ENCODE measurements at places on chromosomes 4 and X.

- DNase-seq, result no peak
Measured at GRCh38 chr4:7558436-7558835, 123.7 kb upstream of the PSAPL1 start.

DNA sequence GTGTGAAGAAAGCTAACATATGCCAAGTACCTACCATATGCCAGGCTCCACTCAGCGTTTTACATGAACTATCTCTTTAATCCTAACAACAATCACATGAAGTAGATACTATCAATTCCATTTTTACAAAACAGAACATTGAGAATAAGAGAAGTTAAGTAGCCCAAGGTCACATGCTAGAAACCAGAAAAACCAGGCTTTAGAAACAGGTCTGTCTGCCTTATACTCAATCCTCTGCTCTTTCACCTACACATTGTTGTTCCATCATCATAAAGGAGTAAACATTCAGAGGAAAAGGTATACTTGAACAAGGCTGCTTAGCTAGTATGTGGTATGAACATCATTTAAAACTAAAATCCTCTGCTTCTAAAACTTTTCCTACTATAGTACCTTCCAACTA lies 42.1 kb downstream of the WDFY3 start:
- no peak for DNase-seq

DNA sequence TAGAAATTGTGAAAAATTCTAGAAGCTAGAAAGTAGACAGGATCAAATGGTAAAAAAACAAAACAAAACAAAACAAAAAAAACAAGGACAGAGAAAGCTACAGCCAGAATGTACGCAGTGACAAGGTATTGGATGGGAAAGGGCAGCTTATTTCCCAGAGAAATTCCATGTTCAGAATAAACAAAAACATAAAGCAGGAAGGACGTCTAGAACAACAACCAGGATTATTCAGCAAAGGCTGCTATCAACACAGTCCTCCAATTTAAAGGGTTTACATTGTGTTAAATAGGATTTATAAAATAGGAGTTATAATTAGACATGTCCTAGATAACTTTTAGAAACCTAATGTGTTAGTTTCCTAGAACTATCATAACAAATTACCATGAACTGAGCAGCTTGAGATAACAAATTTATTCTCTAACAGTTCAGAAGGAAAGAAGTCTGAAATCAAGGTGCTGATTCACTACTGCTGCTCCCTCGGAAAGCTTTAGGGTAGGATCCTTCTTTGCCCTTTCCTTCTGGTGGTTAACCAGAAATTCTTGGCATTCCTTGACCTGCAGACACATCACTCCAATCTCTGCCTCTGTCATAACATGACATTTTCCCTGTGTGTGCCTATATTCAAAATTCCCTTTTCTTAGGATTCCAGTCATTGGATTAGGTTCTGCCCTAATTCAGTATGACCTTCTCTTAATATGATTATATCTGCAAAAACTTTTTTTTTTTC lies 175.6 kb downstream of the SNCA start:
- no peak for DNase-seq

DNA sequence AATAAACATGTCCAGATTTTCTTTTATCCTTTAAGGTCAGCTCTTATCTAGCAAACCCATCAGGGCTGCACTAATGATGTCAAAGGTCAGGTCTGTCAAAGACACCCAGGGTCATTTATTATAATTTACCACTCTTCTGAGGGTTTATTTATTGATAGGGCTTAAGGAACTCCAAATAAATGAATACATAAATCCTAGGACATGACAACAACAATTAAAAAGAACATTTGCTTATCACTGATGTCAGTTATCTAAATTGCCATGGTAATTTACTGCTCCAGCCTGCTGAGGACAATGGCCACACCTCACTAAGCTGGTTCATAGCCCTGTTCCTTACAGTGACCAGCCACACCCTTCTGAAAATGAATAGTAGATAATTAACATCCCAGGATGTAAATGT lies 317.1 kb downstream of the UNC5C start:
- DNase-seq, result no peak

- no peak for DNase-seq
Measured at GRCh38 chr4:159008671-159009070, 94.2 kb upstream of the RAPGEF2 start.

DNA sequence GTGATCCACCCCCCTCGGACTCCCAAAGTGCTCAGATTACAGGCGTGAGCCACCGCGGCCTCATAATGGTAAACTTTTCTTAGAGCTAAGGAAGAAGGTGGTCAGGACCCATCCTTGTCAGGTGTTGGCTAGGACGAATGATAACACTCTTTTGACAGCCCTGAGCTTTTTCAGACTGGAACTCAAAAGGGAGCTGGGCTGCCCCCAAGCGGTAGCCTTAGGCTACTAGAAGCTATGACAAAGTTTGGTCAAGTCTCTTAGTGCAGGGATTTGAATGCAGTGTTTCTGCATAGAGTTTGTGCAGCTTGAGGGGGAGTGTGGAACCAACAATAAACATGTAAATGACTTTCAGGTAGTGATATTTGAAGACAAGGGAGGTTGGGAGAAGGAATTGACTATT lies 11.8 kb upstream of the HSD17B10 start:
- DNase-seq, result peak; percentile 10

- DNase-seq, result no peak
Measured at GRCh38 chr4:67459164-67459563, 86.1 kb downstream of the CENPC start.

DNA sequence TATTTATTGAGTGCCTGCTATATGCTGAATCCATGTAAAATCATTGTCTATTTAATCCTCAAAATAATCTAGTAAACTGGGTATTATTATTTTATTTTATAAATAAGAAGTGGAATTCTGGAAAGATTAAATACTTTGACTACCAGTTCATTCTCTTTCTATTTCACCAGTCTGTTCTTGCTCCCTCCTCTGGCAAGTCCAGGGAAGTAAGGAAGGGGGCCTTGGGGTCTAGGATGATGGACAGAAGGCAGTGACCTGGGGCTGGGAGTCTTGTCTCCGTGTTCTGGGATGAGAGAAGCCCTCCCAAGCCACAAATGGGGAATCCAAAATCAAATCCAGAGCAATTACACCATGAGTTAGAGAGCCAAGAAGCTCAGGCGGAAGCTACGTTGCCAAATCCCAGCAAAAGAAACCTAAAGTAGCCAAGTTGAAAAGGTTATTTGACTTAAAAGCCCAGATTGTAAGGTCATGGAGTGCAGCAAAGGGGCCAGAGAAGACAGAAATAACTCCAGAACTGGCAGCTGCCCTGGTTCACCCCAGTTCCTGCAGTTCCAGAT lies 28.3 kb upstream of the PARM1 start:
- no peak for DNase-seq

GRCh38 chr4:21512353-21512752 lies 436.2 kb downstream of the KCNIP4 start:
- DNase-seq, result no peak

GRCh38 chr4:84901173-84901572 lies 65.3 kb downstream of the WDFY3 start:
- DNase-seq, result no peak

- DNase-seq, result no peak
Measured at GRCh38 chr4:38681281-38681991, 17.4 kb downstream of the KLF3 start.

GRCh38 chr4:89290727-89291516 lies 16.7 kb downstream of the GPRIN3 start:
- no peak for DNase-seq
